ENCODE measurements at places on chromosomes 16 and 17.

DNA sequence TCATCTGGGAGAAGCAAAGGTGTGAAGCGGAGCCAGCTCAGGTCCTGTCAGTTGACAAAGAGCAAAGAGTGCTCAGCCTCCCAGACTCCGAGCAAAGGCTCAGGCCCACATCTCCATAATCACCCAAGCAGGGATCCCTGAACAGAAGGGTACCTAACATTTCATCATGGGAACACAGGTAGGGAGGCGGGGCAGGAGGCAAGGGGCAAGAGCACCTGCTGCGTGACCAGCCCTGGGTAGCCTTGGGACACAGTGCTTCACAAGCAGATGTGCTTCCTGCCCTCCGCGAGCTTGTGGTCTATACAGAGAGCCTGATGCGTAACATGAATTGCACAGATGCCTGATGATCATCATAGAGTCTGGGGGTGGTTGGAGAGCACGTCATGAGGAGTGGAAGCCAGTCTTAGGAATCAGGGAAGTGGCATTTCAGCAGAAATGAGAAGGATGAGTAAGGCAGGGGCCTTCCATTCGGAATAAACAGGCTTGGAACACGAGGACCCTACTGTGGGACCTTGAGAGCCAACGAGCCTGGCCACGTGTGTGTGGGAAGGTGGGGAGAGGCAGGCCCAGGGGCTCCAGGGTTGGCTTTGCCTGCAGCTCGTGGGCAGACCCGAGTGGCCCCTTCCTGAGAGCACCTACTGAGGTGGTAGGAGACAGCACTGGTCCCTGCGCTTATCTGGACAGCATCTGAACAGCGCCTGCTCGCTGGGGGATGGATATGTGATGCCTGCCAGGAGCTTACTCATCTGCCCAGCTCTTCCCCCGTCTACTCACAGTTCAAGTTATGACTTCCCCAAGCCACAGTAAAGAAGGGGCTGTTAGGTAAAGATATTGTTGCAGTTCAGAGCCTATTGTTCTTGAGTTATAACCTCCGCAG, 125.8 kb downstream of the CCDC182 start:
- DNase-seq, result no peak

- no peak for DNase-seq
Measured at GRCh38 chr16:19809121-19809635, 75.5 kb downstream of the GPRC5B start.

DNA sequence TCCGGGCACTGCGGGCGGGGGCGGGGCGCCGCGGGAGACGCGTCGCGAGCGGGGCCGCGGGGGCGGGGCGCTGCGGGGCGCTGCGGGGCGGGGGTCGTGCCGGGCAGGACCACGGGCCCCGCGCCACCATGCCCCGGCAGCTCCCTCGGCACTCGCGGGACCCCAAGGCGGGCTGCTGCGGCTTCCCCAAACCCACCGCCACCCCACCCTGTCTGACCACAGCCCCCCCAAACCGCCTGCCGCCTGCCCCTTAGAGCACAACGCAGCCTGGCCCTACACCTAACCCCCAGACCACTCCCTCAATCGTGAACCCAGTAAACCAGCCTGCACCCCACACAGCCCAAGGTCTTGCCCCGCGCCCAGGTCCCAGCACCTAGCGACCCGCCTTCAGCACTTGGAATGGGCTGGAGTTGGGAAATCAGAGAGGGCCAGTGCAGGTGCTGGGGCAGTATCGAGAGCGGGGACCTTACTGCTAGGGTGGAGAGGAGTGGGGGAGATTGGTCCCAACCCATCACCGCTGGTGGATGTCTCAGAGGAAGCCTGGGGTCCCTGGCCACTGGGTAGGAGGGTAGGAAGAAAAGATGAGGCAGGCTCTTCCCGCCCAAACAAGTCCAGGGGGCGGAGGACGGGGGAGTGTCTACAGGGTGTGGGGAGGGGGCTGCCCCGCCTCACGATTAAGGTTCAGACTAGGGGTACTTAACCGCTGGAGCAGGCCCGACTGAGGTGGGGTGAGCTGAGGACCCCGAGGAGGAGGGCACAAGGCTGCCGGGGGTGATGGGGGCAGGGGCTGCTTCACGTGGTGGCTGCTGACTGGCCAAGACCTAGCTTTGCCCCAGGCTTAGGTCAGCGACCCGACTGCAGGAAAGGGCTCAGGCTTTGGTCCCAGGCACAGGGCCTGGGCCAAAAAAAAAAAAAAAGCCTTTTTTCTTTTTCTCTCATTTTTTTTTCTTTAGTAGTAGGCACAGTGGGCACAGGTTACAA, 539 bp upstream of the VAMP2 start:
- DNase-seq, result no peak

DNA sequence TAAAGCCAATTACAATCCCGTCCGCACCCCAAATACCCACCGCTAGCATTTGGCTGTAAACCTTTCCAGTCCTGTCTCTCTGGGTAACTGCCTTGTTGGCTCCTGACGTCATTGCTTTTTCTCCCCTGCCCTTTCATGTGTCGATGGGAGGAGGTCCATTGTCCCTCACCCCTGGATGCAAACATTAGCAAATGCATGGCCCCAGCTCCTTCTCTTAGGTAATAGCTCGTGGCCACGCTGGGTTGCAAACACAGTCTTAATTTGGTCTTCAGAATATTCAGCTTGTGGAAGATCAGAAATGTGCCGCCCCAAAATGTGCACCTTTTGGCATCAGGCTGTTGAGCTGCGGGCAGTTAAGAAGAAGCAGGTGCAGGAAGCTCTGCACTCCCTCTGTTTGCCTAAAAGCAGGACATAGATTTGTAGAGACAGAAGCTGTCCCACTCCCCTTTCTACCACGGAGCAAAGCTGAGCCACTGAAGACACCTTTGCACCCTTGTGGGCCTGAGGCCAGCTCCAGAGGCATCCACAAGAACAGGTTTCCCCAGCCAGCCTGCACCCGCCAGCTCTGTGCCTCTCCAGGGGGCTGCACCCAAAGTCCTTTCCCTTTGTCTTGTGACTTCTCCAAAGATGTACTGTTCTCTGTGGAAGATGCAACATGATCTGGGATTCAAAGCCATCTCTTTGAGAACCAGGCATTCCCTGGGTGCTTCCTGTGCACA, 127.3 kb downstream of the MGAT5B start:
- DNase-seq, result no peak

GRCh38 chr16:11742093-11742535, 543 bp downstream of the TXNDC11 start:
- no peak for DNase-seq

GRCh38 chr16:54538276-54538675, 251.7 kb upstream of the IRX3 start:
- DNase-seq, result peak; percentile 17

DNA sequence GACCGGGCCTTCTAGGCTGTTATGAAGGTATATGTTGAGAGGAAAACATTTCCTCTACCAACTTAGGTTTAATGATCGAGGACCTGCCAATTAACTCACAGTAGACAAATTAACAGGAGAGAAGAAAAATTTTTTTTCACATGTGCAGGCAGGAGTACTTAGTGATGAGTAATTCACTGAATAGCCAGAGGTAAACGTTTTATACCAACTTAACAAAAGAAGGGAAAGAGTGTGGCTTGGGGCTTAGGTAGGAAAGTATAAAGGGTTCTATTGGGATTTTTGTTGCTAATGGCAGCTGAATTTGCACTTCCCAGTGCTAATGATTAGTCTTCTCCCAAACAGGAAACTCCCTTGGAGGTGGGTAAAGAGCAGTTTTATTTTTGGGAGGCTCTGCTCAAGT, 121.6 kb upstream of the HS3ST4 start:
- DNase-seq, result no peak

GRCh38 chr16:84449156-84450140, 55.0 kb downstream of the MEAK7 start:
- DNase-seq, result no peak

DNA sequence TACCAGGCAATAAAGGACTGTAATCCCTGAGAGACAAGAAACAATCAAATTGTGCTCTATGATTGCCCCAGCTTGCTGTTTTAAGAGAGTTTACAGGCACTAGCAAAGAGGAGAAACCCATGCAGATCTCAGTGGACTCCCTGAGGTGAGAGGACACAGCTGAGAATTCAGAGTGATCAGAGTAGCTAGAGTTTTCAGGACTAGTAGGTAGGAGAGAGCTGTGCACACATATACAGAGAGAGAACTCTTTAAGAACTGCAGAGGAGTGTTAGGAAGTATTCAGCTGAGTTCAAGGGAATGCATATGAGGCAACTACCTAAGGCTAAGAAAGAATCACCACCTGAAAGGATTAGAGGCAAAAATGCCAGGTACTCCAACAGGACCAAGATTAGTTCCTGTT, 904.8 kb downstream of the CDH8 start:
- DNase-seq, result no peak

DNA sequence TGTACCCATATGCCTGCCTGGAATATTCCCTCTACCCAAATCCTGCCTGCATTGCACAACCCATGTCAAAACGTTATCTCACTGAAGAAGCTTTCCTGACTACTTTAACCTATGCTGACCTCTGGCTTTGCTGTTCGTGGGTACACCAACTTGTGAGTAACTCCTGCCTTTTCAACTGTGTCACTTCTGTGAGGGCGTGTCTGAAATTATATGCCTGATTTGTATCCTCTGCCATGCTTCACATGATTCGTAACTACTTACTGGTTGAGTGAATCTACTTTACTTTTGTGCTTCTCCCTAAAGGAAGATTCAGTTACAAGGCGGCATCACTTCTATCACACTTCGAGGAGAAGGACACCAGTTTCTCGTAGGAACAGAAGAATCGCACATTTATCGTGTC, 33.3 kb upstream of the USP43 start:
- no peak for DNase-seq

DNA sequence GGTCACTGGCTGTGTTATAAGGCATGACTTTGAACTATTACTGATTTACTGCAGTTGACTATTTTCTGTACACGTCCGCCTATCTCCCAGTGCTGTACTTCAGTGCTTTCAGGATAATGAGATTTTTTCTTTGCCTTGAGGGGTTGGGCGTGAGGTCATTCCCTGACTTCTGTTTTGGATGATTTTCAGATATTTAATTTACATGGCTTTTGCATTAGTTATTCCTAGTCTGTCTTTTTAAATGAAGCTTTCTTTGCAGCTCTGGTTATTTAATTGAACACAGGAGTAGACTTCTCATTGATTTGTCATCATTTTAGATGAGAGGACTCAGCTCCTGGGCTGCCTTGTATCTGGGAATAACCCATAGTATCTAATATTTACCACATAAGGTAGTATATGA, 23.7 kb downstream of the WIPF2 start:
- no peak for DNase-seq
